ENCODE measurements at places on chromosomes 1 and 21.

GRCh38 chr1:15948091-15948591 is 27.8 kb downstream of the ZBTB17 start:
- DNase-seq: no peak

- no peak for DNase-seq
These were observed 7.3 kb downstream of the CTRC start for GRCh38 chr1:15445390-15446122.

DNA sequence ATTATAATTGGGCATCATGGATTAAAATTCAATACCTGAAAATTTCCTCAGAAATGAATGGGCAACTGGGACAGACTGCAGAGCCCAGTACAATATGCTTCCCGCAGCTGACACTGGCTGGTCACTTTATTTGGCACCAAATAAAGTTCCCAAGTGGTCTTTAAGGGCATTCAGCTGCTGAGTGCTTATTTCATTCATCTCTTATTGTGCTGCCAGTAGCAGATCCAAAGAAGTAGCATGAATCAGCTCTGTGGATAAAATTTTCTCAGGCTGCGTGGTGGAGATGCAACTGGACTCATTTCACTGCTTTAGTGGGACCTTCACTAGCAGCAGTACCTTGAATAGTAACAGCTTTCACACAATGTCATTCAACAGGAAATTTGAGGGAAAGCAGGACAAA is 226.3 kb upstream of the ADGRL2 start:
- no peak for DNase-seq

DNA sequence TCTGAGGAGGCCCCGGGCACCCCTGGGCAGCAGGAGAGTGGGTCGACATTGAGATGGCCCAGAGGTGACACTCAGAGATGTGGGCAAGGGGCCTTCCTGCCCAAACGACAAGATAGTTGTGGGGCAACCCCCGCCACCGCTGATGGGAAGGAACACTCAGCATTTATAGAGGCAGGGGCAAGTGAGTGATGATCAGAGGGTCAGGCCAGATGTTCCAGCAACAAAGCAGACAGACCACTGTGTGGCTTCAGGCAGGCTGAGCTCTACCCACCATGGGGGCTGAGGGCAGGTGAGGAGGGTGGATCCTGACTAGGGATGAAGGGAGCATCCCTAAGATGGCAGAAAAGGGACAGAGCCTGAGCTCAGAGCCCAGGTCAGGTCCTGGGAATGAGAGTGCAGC is 362.7 kb downstream of the PTPRU start:
- DNase-seq: no peak

GRCh38 chr1:61115436-61115835 is 33.1 kb downstream of the NFIA start:
- no peak for DNase-seq

DNA sequence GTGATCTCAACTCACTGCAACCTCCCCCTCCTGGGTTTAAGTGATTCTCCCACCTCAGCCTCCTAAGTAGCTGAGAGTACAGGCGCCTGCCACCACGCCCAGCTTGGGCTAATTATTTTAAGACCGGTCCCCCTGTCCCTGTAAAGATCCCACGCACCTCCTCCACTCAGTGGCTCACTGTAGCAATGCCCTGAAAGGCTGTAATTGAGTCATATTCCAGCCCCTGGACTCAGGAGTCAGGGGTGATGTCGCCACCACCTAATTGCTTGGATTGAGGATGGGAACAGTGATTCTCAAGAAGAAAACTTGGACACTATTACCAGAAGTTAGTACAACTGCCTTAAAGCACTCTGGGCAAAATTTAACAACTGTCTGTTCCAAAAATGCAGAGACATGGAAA is 3.1 kb upstream of the EDARADD start:
- no peak for DNase-seq

- no peak for DNase-seq
These were observed 25.0 kb downstream of the ABCA4 start for GRCh38 chr1:94095744-94096469.

DNA sequence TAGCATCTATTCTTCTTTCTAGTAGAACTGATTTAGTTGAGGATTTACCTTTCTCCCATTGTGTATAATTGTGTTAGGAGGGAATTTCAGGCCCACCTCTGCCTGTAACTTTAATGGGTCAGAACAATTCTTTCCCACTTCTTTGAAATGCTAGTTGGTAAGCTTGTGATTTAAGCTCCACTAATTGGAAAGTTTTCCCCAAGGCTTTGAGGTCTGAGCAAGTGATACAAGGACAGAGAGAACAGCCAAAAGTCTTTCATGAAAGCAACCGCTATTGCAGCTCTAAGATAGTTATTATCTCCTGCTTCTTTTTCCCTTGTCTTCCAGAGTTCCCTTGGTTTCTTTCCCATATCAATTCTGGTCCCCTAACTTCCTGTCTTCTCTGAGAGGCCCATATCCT is 38.7 kb upstream of the PDC start:
- no peak for DNase-seq

GRCh38 chr1:20981915-20982314 is 194.8 kb downstream of the EIF4G3 start:
- no peak for DNase-seq

- DNase-seq: no peak
These were observed 35.4 kb upstream of the USP24 start for GRCh38 chr1:55250399-55251075.

DNA sequence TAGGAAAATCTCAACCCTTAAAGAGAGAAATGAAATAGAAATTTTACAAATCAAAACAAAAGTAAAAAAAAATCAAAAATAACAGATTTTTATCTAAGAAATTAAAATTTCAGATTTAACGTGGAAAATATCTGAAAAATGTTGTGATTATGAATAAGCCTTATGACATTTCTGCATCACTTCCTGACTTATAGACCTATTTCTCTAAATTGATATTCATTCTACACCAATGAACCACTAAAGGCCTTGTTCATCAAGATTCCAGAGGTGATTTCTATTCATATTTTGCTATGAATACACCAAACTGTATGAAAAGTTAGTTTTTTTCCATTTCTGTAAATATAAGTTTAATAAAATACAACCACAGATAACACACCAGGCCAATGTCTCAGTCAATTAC is 261.5 kb downstream of the SMYD3 start:
- no peak for DNase-seq

DNA sequence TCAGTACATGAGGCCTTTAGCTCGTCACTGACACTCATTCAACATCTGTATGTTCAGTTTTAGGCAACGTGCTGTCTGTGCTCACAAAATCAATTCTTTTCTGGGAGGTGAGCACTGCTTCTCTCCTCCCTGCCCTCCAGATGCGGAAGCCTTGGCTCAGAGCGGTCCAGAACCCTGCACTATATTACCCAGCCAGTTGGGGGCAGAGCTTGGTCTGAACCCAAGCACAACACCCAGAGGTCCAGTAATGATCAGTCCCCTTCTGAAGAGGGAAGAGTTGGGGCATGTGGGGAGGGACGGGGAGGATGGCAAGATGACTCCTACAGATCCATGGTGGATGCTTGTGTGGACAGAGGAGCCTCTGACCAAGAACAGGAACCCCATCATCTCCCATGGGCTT is 5.6 kb upstream of the DSCAM start:
- no peak for DNase-seq

DNA sequence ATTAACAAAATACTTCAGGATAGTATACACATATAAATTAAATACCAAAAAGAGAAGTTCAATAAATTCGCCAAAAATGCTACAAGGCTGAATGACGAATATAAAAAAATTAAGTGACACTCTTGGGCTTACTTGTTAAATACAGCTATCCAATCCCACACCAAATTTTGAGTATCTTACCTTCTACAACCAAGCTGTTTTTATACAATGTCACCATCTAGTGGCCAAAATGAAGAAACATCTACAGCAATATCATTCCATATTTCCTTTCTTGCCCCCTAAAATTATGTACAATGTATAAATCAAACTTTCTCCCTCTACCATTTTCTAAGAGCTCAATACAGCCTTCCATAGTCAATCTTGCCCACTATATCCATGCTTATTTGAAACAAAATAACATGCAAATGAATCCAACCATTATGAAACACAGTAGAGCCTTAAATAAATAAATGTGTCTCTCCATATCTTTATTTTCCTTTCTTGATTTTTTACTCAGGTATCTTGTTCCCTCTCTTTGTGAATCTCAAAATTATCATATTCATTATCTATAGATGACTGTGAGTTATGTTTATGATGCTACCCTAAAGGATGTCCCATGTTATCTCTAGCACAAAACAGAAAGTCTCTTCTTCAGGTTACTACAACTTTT is 86.3 kb downstream of the ACBD6 start:
- no peak for DNase-seq
